ENCODE measurements at places on chromosomes 7 and 10. TPM values are rescaled to one million over a fixed set of nuclear protein-coding genes. Genes with fewer than 3 reads are reported as not detected.

The RSU1 gene
- polyA plus RNA-seq, result 96.4 TPM

The PRLHR gene
- polyA plus RNA-seq, result not detected

The HACD1 gene
- polyA plus RNA-seq, result 14.5 TPM

The EPDR1 gene
- polyA plus RNA-seq, result 22.2 TPM

The CADPS2 gene
- polyA plus RNA-seq, result 59.8 TPM

The CPA1 gene
- 2.2 TPM for polyA plus RNA-seq

The NCOA4 gene
- 215 TPM for polyA plus RNA-seq

The PRSS37 gene
- 0.30 TPM for polyA plus RNA-seq

The ERVW-1 gene
- polyA plus RNA-seq, result 2.1 TPM

The CUL2 gene
- 37.1 TPM for polyA plus RNA-seq

The MACC1 gene
- 9.7 TPM for polyA plus RNA-seq

The SH3PXD2A gene
- polyA plus RNA-seq, result 105 TPM

The SEMA4G gene
- polyA plus RNA-seq, result 38.0 TPM

The FXYD4 gene
- polyA plus RNA-seq, result not detected

The CYP2C19 gene
- not detected for polyA plus RNA-seq

The TAC1 gene
- polyA plus RNA-seq, result 1.0 TPM

The C10orf53 gene
- not detected for polyA plus RNA-seq

The CYP3A7 gene
- 14.2 TPM for polyA plus RNA-seq

The FAM241B gene
- 2.7 TPM for polyA plus RNA-seq

The SLC29A4 gene
- polyA plus RNA-seq, result 26.7 TPM

The AKR1C8 gene
- polyA plus RNA-seq, result 0.11 TPM

The RBP4 gene
- polyA plus RNA-seq, result 0.65 TPM

The FZD1 gene
- polyA plus RNA-seq, result 73.1 TPM

The PIK3CG gene
- polyA plus RNA-seq, result 2.4 TPM

The EBLN1 gene
- 0.15 TPM for polyA plus RNA-seq

The NUTM2D gene
- polyA plus RNA-seq, result 9.8 TPM

The PPIF gene
- polyA plus RNA-seq, result 71.7 TPM

The NOM1 gene
- 27.9 TPM for polyA plus RNA-seq

The GATA3 gene
- 82.0 TPM for polyA plus RNA-seq

The TMEM140 gene
- polyA plus RNA-seq, result 10.9 TPM

The PSMA2 gene
- 139 TPM for polyA plus RNA-seq

The LOXL4 gene
- 4.3 TPM for polyA plus RNA-seq

The ICA1 gene
- 37.1 TPM for polyA plus RNA-seq

The MRPS17 gene
- polyA plus RNA-seq, result 18.9 TPM

The ATOH7 gene
- 1.6 TPM for polyA plus RNA-seq

The MSMB gene
- polyA plus RNA-seq, result not detected

The KCP gene
- polyA plus RNA-seq, result 13.0 TPM

The PALD1 gene
- 9.2 TPM for polyA plus RNA-seq

The H2BK1 gene
- not detected for polyA plus RNA-seq

The PVRIG gene
- polyA plus RNA-seq, result 3.5 TPM

Measured in left renal pelvis (tissue), 4 donors.